Omental fat pad (tissue), 4 donors: ENCODE measurements at places on chromosomes 12 and 14.

DNA sequence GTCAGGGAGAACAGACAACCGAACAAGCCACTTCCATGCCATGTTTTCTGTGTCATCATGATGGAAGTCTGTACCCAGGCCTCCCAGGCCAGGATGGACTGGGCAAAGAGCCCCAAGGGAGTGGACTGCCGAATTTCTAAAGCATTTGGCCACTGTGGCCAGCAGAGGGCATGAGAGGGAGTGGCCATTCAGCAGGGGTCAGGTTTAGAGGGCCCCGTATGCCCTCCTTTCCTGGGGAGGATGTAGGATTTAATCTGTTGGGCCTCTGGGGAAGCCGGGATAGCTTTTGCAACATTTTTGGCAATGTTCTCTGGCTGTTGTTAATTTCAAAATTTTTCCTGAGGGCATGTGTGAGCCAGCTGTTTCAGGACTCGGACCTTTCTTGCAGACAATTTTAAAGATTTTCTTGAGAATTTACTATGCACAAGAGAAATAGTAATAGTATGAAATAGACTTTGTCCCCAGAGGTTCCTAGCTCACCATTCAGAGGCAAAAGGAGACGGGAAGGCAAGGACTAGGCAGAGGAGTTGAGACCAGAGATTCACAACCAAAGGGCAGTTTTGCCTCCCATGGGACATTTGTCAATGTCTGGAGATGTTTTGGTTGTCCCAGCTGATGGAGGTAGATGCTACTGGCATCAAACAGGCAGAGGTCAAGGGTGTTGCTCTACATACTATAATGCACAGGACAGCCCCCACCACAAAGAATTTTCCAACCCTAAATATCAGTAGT, 18.0 kb downstream of the ACACB start:
- no peak for DNase-seq

GRCh38 chr12:55729819-55730818, 1.3 kb upstream of the CD63 start:
- DNase-seq: no peak

- no peak for DNase-seq
These were observed 5.2 kb downstream of the SMAGP start for GRCh38 chr12:51265024-51265423.

DNA sequence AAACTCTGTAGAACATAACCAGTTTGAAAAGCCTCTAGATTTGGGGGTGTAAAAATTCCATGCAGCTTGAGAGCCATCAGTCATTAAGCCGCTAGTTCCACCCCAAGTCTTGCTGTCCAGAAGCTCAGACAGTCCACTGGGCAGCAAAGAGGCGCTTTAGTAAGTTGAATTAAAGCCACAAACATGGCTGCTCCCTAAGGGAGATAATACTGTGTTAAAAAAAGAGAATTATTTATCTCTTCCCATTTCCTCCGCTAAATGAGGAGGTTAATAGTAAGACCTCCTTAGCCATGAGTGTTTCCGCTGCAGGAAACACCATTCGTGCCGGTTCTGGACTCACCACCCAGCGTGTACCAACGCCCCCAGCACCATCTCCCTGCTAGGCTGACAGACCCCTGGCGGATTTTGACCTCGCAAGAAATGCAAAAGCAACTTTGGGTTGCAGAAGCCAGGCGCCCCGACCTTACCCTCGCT, 536 bp downstream of the TM7SF3 start:
- DNase-seq: no peak

GRCh38 chr14:54133896-54134295, 177.3 kb upstream of the BMP4 start:
- DNase-seq: no peak

DNA sequence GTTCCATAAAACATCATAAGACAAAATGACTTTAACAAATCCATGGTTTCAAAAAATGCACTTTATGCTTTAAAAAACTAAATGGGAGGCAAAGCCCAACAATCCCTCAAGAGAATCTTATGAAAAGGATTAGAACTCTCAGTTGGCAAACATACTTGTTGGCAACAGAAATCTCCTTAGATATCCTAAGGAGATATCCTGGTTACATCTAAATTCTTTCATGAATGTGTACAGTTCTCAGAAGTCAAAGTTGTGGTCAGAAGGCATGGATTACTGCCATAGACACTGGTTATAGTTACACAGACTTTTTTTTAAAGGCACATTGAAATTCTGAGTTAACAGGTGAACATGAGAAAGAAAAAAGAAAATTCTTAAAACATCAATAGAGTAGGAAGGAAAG, 17.5 kb upstream of the ISM2 start:
- DNase-seq: no peak

GRCh38 chr12:92248977-92249376, 103.3 kb upstream of the BTG1 start:
- no peak for DNase-seq

DNA sequence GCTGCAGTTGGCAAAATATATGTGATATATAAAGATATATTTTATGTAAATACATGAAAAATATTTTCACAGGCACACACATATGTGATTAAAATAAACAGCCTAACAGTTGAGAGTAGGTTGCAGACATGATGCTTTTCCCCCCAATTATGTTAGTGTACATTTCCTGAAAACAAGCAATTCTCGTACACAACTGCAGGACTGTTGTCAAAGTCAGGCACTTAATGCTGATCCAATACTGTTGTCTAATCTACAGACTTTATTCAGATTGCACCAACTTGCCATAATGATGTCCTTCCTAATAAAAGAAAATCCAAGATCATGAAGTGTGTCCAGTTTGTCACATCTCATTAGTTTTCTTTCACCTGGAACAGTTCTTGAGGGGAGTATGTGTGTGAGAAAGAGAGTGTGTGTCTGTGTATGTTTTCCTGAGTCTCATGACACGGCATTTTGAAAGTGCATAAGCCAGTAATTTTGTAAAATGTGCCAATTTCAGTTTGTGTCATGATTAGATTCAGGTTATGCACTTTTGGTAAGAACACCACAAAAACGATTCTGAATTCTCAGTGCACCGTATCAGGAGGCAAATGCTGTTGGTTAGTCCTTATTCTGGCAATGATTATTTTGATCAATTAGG, 16.5 kb upstream of the SEL1L start:
- DNase-seq: no peak

GRCh38 chr12:55818140-55818728, 393 bp downstream of the ORMDL2 start:
- DNase-seq: no peak

DNA sequence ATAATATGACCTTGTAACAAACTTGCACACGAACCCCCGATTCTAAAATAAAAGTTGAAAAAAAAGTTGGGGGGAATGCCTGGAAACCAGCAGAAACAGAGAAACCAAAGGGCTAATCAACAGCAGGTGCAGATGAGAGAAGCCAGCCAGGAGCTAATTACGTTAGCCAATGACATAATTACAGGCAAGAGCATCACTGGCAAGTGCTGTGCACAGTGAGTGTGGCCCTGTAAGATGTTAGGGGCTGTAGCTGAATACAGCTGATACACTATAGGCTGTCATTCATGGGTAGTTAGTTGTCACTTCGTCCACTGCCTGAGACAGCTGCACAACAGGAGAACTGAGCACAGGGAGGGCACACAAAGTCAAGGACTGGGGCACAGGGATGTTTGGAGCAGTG, 7.3 kb upstream of the FGF23 start:
- DNase-seq: no peak

DNA sequence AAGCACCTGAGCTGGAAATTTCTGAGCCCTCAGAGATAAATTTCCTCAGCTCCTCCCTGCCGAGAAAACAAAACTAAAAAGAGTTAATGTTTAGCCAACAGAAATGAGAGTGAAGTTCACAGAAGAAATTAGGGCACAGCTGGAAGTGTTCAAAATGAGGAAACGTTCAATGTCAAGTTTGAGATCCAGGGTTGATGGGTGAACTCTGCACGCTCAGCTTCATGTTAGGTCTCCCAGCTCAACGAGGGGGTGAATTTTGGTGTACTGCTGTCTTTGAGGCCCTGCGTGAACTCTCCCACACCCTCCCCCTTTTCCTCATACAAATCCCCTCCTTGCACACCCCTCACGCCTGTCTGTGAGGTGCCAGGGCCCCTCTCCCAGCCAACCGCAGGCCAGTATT, 13.3 kb upstream of the OAS3 start:
- no peak for DNase-seq

- no peak for DNase-seq
These were observed 89.0 kb downstream of the FLRT2 start for GRCh38 chr14:85618978-85619377.

- DNase-seq: no peak
These were observed 26.5 kb downstream of the FBXL14 start for GRCh38 chr12:1567852-1568251.

GRCh38 chr12:12934556-12934955, 17.4 kb downstream of the GPRC5D start:
- no peak for DNase-seq

GRCh38 chr14:75520852-75521251, 1.4 kb upstream of the BATF start:
- DNase-seq: no peak

DNA sequence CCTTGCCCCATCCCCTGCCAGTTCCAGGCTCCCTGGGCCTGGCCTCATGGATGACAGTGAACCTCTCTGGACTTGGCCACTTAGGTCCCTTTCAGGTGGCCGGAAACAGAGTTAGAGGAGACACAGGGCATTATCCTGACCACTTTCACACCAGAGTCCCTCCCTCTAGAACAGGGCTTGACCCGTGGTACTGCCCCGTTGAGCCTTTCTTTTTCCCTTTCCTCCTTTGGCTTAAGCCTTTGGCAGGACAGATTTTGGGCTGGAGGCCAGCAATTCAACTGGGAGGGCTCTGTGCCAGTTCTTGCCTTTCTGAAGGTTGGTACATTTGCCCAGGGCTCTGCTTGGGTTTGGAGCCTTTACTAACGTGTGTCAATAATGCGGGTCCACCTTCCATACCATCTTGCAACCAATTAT, 22.8 kb downstream of the TPCN1 start:
- DNase-seq: no peak

GRCh38 chr12:11884116-11884515, 186.6 kb upstream of the BCL2L14 start:
- no peak for DNase-seq

DNA sequence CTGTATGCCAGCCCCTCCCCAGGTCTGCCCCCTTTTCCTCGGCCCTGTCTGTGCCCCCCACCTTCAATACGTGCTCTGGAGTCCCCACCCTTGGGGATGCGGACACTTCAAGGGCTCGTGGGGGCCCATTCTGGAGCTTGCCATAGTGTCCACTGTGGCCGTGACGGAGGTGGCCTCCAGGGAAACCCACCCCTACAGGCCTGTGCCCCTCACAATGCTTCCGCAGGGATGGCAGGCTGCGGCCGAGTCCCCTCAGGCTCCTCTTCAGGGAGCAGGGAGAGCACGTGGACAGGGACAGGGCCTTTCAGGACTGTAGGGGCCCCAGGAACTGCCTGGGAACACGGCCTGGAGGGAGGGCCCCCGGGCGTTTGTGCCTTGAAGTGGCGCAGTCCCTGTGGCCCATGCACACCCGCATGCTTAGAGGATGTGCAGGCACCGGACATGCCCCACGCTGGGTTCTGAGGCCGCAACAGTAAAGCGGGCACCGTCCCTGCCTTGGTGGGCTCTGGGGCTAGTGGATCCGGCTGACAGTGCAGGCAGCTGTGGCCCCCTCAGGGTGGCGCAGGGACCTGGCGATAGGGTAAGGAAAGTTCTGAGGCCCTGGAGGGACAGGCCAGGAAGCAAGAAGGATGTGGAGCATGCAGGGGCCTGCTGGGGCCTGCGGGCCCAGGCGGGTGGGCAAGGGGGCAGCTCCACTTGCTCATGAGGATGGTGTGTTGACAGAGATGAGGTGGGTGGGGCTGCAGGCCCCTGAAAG, 209.0 kb upstream of the RTL1 start:
- peak; percentile 18 for DNase-seq

- DNase-seq: no peak
These were observed 58.6 kb downstream of the KCNA5 start for GRCh38 chr12:5102261-5102789.

- no peak for DNase-seq
These were observed 4.6 kb downstream of the OVCH1 start for GRCh38 chr12:29492891-29493290.

- DNase-seq: no peak
These were observed 65.8 kb downstream of the TRAFD1 start for GRCh38 chr12:112191201-112191600.

DNA sequence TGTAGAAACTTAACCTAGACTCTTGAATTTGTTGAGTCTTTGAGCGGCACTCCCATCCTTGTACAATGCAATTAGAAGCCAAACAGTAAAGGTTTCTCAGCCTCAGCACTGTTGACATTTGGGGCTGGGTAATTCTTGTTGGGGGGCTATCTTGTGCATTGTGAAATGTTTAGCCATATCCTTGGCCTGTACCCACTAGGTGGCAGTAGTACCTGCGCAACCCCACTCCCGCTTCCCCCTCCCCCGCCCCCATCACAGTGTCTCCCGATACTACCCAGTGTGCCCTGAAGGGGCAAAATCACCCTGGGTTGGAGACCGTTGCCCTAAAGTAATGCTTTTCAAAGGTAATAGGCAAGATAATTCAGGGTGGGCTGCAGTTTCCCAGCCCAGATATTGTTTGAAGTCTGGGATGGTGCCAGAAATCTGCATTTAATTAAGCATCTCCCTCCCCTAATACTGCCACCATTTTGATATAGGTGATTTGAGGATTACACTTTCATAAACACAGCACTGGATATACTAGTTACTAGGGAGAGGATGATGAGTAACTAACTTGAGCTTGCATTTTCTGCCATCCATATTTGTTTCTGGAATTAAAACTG, 1.8 kb downstream of the COX6A1 start:
- no peak for DNase-seq

- no peak for DNase-seq
These were observed 635.8 kb upstream of the FOXG1 start for GRCh38 chr14:28130610-28131284.

DNA sequence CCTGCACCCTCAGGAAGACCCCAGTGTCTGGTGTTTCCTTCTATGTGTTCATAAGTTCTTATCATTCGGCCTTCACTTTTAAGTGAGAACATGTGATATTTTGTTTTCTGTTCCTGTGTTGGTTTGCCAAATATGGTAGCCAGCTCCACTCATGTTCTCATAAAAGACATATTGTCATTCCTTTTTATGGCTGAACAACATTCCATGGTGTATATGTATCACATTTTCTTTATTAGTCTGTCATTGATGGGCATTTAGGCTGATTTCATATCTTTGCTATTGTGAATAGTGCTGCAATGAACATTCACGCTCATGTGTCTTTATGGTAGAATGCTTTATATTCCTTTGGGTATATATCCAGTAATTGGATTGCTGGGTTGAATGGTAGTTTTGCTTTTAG, 645.1 kb downstream of the SLC16A7 start:
- DNase-seq: no peak
